ENCODE measurements at places on chromosomes 6 and 20. TPM values are rescaled to one million over a fixed set of nuclear protein-coding genes. Genes with fewer than 3 reads are reported as not detected.

Gene KLHDC3
- total RNA-seq = 107 TPM

Gene CEBPB
- 101 TPM for total RNA-seq

Gene PTCRA
- not detected for total RNA-seq

Gene BACH2
- 0.98 TPM for total RNA-seq

Gene MTHFD1L
- 8.7 TPM for total RNA-seq

GRCh38 chr20:2741463-2741862 lies 48.9 kb downstream of the EBF4 start:
- no peak for DNase-seq

GRCh38 chr6:43292341-43292740 lies 5.7 kb upstream of the SLC22A7 start:
- DNase-seq = no peak
